GM12865 (cell line): ENCODE measurements at places on chromosomes 2 and 18.

DNA sequence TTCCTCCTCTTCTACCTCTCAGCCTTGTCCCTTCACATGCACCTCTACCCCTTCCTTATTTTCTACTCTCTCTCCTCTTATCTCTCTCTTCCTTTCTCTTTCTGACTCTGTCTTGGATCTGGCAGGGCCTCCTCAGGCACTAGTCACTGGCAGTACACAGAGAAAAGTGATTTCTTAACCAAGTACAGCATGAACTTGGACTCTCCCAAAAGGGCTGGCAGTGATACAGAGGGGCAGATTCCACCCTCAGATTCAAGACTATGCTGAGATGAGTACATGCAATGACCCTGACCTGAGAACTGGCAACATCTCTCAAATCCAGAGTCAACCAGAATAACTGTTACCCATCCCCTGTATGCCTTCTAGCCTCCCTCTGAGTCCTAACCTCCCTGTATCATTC lies 4.3 kb downstream of the AOX1 start:
- no peak for DNase-seq

DNA sequence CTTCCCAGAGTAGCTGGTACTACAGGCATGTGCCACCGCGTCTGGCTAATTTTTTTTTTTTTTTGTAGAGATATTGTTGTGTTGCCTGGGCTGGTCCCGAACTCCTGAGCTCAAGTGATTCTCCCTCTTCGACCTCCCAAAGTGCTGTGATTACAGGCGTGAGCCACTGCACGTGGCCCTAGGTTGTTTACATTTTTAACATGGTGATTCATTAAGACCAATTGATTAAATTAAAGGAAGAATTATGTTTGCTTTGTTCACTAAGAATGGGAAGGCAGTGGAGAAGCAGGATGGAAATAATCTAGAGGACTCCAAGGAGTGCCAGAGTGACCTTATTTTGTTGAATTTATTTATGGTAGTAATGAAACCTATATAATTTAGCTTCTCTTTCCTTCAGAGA lies 7.5 kb downstream of the LCLAT1 start:
- no peak for DNase-seq

GRCh38 chr18:58135183-58135641 lies 91.2 kb downstream of the NEDD4L start:
- peak; percentile 29 for DNase-seq

DNA sequence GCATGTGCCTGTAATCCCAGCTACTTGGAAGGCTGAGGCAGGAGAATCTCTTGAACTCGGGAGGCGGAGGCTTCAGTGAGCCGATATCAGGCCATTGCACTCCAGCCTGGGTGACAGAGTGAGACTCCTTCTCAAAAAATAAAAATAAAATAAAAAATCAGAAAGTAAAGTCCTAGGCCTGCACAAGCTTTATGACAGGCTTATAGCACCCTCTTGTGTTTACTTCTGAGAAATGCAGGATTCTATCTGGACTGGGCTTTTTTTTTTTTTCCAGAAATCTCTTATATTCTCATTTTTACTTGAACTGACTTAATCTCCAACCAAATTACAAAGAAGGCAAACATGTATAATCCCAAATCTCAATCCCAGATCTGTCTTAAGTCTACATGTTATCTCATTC lies 26.1 kb upstream of the REG3G start:
- DNase-seq: peak; percentile 14

DNA sequence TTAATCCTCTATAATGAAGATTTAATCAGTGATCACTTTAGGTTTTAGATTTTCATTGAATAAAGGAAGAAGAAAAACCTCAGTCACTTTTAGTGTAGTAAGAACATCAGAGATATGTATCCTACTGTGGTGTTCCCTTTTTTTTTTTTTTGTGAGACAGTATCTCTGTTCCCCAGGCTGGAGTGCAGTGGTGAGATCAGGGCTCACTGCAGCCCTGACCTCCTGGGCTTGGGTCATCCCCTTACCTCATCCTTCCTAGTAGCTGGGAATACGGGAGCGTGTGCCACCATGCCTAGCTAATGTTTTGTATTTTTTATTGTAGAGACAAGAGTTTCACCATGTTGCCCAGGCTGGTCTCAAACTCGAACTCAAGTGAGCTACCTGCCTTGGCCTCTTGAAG lies 5.1 kb downstream of the SLC39A10 start:
- DNase-seq: no peak

DNA sequence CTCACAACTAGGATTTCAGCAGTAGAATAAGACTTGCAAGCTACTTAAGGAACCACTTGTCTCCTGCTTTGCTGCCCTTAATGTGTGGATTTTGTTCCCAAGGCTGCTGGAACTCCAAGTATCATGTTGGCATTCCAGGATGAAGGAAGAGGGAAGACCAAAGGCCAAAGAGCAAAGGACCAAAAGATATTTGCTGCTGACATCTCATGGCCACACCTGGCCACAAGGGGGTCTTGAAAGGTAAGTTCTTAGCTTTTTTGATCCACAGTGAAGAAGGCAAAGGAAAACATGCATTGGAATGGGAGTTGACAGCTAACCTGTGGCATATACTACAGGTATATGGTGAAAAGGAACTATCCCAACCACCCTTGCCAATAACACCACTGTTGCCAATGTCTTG lies 3.9 kb upstream of the MATN3 start:
- DNase-seq: no peak

DNA sequence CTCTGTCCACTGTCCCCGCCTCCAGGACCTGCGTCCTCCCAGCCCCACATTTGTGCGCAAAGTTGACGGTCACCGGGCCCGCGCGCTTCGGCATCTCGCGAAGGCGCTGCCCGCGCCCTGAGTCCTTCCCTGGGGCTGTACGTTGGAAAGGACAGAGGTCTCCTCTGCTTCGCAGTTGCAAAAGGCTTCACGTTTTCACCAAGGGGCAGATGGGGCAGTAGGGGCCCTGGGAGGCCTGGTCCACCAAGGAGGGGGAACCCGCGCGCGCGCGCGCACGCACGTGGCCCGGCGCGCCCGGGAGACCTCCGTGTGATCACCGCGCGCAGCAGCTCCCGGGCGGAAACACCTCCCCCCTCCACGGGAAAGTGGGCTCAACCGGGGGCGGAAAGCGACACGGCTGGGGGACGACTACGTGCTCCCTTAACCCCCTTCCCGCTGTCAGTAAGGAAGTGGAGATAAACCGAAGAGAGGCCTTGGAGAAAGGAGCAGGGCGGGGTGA lies 21.9 kb downstream of the TEX44 start:
- DNase-seq: peak; percentile 88
